ENCODE measurements at places on chromosomes 5 and 9.

DNA sequence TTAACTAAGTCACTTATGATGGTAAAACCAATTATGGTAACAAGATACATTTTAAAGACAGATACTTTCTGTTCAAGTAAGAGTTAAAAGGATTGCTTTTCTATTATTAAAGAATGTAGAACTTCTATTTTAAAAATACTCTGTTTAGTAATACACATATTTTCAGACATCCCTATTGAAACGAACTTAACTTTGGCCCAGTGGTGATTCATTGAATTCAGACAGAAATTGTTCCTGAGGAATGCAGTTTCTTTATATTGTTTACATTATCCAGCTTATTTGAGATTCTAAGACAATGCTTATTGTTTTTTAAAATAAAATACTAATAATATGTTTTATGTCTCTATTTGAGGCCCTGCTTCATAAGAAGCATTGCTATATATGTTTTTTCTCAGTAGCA lies 816.4 kb downstream of the SEMA5A start:
- DNase-seq, result no peak

GRCh38 chr9:106800701-106801270 lies 62.2 kb upstream of the ZNF462 start:
- no peak for DNase-seq

- no peak for DNase-seq
These were observed 918.6 kb upstream of the DMAC1 start for GRCh38 chr9:8718121-8718725.

- DNase-seq, result no peak
These were observed 10.5 kb downstream of the HSPA4 start for GRCh38 chr5:133062276-133062675.

- DNase-seq, result no peak
These were observed 432.5 kb downstream of the LRRC70 start for GRCh38 chr5:63011158-63011557.
